Smooth muscle cell of the brain vasculature (primary cell): ENCODE measurements at places on chromosomes 13 and 19.

- DNase-seq = no peak
These were observed at the start of gene EHD2 for GRCh38 chr19:47713046-47714021. Gene EHD2 (plus strand): TSS chr19:47713422. CDS start chr19:47716613, 3,191 bp downstream.

GRCh38 chr19:40389404-40390083, 437 bp downstream of the HIPK4 start:
- no peak for DNase-seq

DNA sequence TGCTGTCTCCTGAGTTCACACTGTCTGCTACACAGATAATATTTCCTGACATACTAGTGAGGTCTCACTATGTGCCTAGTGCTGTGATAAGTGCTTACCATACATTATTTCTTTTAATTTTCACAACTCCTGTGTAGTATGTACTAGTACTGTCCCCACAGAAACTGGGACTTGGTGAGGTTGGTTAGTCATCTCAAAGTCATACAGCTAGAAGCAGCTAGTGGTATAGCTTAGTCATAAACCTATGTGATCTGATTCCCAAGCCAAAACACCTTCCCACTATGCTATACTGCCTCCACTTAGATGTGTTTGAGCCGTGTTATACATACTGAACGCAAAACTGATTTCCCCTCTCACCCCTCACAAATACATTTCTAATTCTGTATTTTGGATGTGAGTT, 10.5 kb downstream of the MTMR6 start:
- DNase-seq = no peak

DNA sequence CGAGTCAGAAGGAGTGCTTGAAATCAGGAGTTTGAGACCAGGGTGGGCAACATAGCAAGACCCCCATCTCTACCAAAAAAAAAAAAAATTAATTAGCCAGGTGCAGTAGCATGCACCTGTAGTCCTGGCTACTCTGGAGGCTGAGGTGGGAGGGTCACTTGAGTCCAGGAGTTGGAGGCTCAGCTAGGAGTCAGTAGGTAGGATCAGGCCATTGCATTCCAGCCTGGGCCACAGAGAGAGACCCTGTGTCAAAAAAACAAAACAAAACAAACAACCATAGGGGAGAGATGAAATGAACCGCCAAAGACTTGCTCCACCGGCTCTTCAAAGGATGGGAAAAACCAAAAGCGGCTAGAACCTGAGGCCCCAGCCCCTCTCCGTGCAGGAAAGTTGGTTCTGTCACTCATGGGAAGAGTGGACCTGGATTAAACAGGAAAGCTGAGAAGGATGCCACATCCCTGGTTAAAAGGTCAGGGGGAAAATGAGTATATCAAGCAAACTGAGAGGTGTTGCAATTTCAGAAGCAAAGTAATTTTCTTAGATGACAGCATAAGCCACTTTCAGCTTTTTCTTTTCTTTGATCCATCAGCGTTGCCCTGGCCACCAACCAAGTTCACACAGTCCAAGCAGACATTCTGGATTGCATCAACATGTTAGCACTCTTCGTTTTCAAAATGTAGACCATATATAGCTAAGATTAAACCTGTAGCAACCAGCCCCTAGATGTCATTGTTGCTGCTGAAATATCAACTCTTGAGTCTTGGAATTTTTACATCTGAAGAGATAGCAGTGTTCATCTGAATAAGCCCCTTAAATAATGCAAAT, 8.9 kb upstream of the ZNF507 start:
- DNase-seq = no peak

- DNase-seq = no peak
These were observed 781.0 kb upstream of the ARGLU1 start for GRCh38 chr13:107348925-107349324.

GRCh38 chr19:1223018-1223855, 14.6 kb downstream of the CBARP start:
- no peak for DNase-seq

- no peak for DNase-seq
These were observed 8.3 kb downstream of the OBI1 start for GRCh38 chr13:78650717-78651083.

DNA sequence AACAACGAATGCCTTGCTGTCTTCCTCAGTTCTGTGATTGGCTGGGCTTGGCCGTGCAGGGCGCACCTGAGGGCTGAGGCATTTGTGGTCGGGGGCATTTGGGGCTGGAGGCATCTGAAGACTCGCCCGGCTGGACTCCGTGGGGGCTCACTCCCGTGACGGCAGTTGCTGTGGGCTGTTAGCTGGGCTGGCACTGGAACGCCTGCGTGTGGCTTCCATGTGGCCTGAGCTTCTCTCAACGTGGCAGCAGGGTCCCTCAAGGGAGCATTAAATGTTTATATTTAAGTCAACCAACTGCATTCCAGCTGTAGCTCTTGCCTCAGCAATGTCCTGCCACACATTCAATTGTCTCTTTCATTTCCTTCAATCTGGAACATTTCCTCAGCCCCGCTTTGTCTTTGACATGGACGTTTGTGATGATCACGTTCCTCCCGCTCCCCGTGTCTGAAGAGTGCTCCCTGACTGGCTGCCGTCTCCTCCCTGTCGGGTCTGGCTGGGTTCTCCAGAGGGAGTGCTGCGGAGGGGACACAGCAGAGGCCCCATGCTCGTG, 21.0 kb downstream of the CCDC8 start:
- no peak for DNase-seq

- no peak for DNase-seq
These were observed 8.1 kb upstream of the SDHAF1 start for GRCh38 chr19:35986664-35987570.

- DNase-seq = no peak
These were observed 256.5 kb downstream of the UQCRFS1 start for GRCh38 chr19:28956421-28956820.

DNA sequence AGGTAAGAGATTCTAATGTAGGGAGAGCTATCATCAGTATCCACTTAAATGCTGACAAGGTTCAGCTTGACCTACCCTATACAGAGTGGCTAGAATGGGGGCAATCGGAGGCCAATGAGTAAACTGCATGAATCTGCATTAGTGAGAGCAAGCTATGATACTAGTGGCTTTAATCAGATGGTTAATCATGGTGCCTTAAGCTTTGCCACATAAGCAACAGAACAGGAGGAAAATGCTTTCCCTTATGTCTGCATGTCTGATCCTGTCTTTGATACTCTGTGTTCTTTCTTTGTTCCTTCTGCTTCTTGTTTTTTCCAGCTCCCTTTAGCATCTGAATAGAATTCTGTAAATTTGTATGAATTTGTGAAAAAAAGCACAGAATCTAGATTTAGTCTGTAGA, 91.1 kb downstream of the WDFY2 start:
- DNase-seq = no peak

GRCh38 chr19:45920458-45920857, 5.9 kb upstream of the NANOS2 start:
- DNase-seq = no peak

DNA sequence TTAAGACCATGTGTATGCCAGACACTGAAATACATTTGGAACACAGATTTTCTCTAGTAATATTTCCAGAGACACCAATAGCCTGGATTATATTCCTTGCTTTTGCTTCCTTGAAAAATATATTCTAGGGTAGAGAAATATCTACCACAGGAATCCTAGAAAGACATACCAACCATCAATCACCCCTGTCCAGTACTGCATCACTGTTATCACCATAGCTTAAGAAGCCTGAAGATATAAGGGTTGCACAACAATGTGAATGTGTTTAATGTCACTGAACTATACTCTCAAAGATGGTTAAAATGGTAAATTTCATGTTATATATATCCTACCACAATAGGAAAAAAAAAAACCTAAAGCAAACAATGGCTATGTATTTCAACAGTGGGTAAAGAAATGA, 163.6 kb downstream of the DIAPH3 start:
- no peak for DNase-seq

DNA sequence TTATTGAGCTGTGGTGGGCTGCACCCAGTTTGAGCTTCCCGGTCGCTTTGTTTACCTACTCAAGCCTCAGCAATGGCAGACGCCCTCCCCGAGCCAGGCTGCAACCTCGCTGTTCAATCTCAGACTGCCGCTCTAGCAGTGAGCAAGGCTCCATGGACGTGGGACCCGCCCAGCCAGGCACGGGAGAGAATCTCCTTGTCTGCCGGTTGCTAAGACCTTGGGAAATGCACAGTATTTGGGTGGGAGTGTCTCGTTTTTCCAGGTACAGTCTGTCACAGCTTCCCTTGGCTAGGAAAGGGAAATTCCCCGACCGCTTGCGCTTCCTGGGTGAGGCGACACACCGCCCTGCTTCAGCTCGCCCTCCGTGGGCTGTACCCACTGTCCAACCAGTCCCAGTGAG, 27.7 kb upstream of the UBAC2 start:
- DNase-seq = no peak

- no peak for DNase-seq
These were observed 14.7 kb downstream of the GARRE1 start for GRCh38 chr19:34269081-34269480.

DNA sequence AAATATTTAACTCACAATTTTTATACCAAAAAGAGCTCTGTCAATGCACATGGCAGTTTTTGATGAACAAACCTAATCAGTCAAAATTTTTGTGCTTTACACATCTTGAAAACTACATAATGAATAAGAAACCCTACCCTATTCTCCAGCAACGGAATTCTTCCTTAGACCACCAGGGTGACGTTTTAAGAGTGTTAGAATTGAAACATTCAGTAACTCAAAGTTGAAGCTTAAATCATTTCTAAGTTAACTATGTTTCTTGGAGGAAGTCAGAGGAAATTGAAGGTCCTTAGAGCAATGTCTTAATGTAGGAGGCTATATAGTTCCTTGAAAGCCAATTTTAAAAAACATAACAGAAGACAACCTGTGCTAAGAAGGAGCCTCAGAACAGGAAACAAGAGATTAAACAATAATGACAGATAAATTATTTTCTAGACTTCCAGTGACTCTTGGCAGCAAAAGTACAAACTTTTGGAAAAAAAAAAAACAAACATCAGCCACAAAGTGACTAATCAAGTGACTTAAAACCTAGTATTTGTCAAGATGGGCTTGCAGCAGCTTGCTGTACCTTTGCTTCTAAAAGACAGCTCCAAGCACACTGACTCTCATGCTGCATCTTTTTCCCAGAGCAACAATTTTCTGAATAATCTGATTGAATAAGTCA, 6.2 kb downstream of the SPRY2 start:
- DNase-seq = no peak

- no peak for DNase-seq
These were observed 3.7 kb downstream of the CDC34 start for GRCh38 chr19:535017-535835.

DNA sequence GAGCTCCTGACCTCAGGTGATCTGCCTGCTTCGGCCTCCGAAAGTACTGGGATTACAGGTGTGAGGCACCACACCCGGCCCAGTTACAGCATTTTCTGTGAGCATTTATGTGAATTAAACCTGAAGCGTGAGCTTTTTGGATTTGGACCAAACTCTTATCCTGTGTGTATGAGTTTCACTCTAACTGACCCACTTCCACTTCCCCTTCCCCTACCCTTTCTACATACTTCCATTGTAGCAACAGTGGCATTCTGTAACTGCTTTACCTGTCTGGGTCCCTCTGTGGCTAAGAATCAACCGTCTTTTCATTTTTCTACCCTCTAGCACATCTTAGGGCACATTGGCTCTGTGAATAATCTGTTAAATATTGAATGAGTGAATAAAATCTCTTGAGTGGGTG, 16.2 kb downstream of the FRY start:
- no peak for DNase-seq

- no peak for DNase-seq
These were observed 422 bp downstream of the ZNF71 start for GRCh38 chr19:56595548-56595899.

DNA sequence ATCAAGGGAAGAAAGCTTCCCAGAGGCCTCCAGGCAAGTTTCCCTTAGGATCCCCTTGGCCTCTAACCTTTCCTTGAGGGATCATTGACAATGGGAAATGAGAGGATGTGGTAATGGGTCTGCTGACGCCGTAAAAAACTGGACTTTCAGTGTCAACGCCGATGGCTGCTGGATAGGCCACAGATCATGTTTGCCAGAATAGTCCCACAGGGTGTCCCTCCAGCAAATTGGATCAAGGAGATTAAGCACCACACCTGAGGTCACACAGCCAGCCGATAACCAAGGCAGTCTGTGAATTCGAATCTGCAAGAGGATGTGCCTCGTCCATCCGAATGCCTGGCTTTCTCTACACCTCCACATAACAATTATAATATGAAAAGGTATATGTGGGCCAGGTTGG, 17.6 kb downstream of the BCAT2 start:
- no peak for DNase-seq

DNA sequence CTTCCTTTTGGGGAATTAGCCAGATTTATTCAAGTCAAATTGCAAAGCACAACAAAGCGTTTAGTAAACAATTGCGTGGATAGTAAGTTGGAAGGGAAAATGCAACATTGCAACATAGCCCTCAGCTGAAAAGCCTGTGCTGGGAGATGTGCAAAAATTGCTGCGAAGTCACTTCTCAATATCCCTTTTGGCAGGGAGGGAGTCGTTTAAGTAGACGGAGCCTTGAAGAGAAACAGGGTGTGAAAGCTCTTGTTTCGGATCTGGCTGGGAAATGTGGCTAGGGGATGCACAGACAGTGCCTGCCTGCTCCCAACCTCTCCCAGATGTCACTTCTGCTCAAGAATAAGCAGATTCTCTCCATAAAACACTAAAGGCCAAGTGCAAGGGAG, 56.8 kb downstream of the SLC7A1 start:
- no peak for DNase-seq

DNA sequence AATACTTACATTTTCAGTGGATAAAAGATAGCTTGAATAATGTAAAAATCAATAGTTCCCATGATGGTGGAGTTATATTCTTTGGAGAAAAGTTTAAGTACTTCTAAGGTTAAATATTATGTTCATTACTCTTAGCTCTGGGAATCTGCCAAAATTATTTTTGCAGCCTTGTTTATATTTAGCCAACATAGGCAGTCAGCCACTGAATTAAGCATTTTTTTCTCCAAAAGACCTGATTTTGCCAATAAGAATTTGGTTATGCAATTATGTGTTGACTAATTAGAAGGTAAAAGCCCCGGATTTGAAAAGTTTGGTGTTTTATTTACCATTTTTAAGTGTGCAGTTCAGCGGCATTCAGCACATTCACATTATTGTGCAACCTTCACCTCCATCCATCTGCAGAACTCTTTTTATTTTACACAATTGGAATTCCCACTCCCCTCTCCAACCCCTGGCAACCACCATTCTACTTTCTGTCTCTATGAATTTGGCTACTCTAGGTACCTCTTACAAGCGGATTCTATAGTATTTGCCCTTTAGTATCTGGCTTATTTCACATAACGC, 90.1 kb upstream of the C1QTNF9B start:
- no peak for DNase-seq

DNA sequence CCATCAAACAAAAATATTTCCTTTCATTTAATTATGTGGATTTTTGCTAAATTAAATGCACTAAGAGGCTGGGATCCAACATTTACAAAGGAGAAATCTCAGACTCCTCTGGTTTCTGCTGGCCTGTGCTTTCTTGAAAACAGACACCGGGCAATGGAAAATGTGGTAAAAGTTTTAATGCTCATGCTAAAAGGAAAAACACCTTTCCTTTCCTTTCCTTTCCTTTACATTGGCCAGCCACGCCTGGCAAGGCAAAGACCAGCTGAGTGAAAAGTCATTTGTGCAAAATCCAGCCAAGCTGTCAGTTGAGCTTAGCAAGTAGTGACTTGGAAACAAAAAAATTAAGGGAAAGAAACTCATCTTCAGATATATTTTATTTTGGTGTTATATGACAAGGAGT, 240.3 kb downstream of the LACC1 start:
- no peak for DNase-seq

GRCh38 chr13:113393563-113394338, 29.8 kb upstream of the GRTP1 start:
- DNase-seq = no peak

GRCh38 chr19:44684892-44685863, 13.8 kb upstream of the CEACAM16 start:
- DNase-seq = peak; percentile 58

- no peak for DNase-seq
These were observed 3.2 kb upstream of the ERVV-2 start for GRCh38 chr19:53041366-53041765.
